ENCODE measurements at places on chromosomes 1 and 21.

DNA sequence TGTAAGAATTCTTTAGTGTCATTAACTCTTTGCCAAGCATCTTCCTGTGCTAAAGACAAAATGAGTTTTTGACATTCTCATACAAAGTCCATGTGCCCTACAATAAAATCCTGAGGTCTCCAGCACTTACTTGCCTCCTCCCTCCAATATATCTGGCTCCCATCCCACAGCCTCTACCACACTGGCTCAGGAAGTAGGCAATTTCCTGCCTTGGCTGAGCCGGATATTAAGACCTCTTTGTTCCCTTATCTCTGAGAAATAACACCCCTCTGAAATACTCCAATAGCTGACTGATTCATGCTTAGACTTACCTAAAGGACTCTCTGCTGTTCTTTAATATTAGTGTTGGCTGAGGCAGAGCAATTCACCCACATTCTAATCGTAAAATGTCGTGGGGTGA lies 37.6 kb upstream of the GORAB start:
- no peak for DNase-seq

DNA sequence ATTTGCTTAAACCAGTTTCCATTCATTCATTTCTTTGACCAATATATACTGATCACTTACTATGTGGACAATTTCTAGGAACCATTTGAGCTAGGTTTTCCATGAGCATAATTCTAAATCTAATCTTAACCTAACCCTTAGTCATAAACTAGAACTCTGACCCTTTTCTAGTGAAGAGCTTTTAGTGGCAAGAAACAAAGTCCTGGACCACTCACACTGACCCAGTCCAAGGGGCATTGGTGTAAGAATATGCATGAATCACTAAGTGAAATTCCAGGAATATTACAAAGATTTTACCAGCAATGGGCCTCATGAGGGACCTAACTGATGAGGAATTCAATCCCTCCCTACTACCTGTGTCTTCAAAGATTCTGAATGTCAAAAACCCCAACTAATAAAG lies 40.6 kb upstream of the SLC2A1 start:
- no peak for DNase-seq

GRCh38 chr1:172005856-172006255 lies 164.6 kb downstream of the DNM3 start:
- no peak for DNase-seq

DNA sequence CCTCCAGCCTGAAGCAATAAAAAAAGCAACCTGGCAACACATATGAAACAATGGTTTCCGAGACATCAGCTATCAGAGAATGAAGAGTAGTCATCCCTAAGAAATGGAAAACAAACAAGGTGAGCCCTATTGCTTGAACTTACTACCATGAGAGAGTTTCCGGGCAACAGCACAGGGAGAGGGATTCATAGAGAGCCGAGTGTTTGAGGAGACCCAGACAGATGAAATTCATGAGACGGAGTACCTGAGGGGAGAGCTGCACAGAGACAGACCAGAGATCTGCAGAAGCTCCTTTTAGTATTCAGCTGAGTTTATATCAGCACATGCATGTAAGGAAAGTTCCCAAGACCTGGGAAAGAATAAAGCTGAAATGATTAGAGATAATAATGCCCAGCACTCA lies 19.8 kb downstream of the CRB1 start:
- DNase-seq = no peak

- DNase-seq = no peak
These were observed 479.2 kb upstream of the USP24 start for GRCh38 chr1:55694310-55694801.

DNA sequence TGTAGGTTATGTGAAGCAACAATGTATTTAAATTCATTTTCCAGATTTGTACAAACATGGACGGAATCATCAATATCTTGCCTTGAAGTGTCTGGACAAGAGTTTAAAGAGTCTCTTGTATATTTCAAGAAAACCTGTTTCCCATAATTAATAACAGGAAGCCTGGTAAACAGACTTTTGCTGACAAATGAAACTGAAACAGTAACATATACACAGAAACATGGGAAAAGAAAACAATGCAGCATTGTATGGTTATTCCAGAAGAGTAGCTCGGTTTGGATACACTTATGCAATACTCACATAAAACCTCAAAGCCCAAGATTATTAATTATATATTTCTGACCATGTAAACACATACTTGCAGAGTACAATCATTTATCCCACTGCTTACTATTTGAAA lies 265.5 kb downstream of the PTPRC start:
- no peak for DNase-seq

Data from HEK293T (cell line).